Stomach (tissue), 19 donors: ENCODE measurements at places on chromosomes 6 and 20. TPM values are rescaled to one million over a fixed set of nuclear protein-coding genes. Genes with fewer than 3 reads are reported as not detected.

Gene PLA2G7
- 1.1 TPM for polyA plus RNA-seq

Gene PAX1
- polyA plus RNA-seq, result not detected

Gene ZNF343
- polyA plus RNA-seq, result 3.7 TPM

Gene MCHR2
- polyA plus RNA-seq, result not detected

Gene PTCRA
- not detected for polyA plus RNA-seq

Gene CPNE5
- 2.4 TPM for polyA plus RNA-seq

Gene ZC2HC1B
- not detected for polyA plus RNA-seq

Gene PKIB
- 32.6 TPM for polyA plus RNA-seq

Gene NOX3
- not detected for polyA plus RNA-seq

Gene TCP11
- not detected for polyA plus RNA-seq

Gene C4A
- polyA plus RNA-seq, result 48.1 TPM

Gene PLCB4
- 5.4 TPM for polyA plus RNA-seq

Gene SCUBE3
- polyA plus RNA-seq, result 0.31 TPM

Gene NFATC2
- polyA plus RNA-seq, result 1.4 TPM

Gene LPA
- 0.25 TPM for polyA plus RNA-seq

Gene PHF1
- polyA plus RNA-seq, result 68.7 TPM

Gene MOCS1
- 8.7 TPM for polyA plus RNA-seq

Gene CRISP3
- polyA plus RNA-seq, result not detected

Gene SLC17A3
- not detected for polyA plus RNA-seq

Gene CFB
- 165 TPM for polyA plus RNA-seq

Gene WFDC13
- polyA plus RNA-seq, result not detected

Gene SLC17A1
- polyA plus RNA-seq, result not detected

Gene ZNF311
- 0.50 TPM for polyA plus RNA-seq

Gene TNNC2
- polyA plus RNA-seq, result 12.4 TPM

Gene FOXC1
- polyA plus RNA-seq, result 1.7 TPM

Gene NTSR1
- polyA plus RNA-seq, result 0.28 TPM

Gene PHACTR3
- 0.55 TPM for polyA plus RNA-seq

Gene LY6G5C
- 4.9 TPM for polyA plus RNA-seq

Gene EPPIN
- not detected for polyA plus RNA-seq

Gene RAB44
- 0.19 TPM for polyA plus RNA-seq

Gene SYTL3
- 5.2 TPM for polyA plus RNA-seq
